ENCODE measurements at places on chromosomes 2 and 18. TPM values are rescaled to one million over a fixed set of nuclear protein-coding genes. Genes with fewer than 3 reads are reported as not detected.

DNA sequence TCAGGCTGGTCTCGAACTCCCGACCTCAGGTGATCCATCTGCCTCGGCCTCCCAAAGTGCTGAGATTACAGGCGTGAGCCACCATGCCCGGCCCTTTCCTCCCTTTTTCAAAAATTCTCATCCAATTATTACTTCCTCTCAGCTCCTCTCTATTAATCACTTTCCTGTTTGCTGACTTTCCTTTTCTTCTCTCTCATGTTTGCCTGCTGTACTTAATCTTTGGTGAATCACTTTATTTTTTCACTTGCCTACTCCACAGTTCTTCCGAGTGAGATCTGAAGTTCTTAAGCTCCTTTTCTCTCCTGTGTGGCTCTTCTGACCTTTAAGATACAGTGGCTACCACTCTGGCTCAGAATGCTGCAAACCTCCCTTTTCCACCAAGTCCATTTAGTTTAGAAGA, 126.3 kb upstream of the SERTAD2 start:
- no peak for DNase-seq

- no peak for DNase-seq
Measured at GRCh38 chr2:70425682-70426301, 123.9 kb upstream of the FAM136A start.

GRCh38 chr2:137659616-137660015, 304.7 kb upstream of the HNMT start:
- DNase-seq = peak; percentile 71

GRCh38 chr2:60538101-60538500, 15.4 kb downstream of the BCL11A start:
- DNase-seq = no peak

DNA sequence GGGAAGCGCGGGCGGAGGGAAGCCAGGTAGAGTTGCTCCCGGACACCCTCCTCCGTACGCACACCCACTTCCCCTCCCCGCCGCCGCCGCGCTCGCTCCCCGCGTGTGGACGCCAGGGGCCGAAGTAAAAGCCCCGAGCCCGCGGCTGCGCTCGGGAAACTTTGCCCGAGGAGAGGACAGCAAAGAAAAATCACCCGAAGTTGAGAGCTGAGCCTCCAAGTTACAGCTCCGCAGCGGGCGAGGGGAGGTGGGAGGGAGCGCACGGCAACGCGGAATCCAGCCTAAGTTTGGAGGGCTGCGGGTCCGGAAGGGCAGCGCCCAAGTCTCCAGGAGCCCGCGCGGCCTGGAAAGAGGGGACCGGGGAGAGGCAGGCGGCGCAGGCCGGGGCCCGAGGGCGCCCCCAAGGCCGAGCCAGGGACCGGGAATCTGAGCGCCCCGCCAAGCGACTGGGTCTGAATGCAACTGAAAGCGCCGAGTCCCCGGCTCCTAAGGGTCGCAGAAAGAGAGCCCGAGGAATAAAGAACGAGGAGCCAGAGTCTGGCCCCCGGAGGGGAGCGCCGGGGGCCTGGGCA, 706 bp upstream of the BCL11A start:
- DNase-seq = peak; percentile 58

GRCh38 chr2:20104900-20105545, 53.6 kb upstream of the LAPTM4A start:
- DNase-seq = no peak

GRCh38 chr2:159573846-159574606, 42.3 kb downstream of the BAZ2B start:
- no peak for DNase-seq

The CAPN14 gene
- 0.35 TPM for total RNA-seq
